ENCODE measurements at places on chromosomes 5 and 9.

GRCh38 chr9:74496819-74497747 is at the start of gene RORB:
TSS of gene RORB (plus strand) at chr9:74497335. CDS start at chr9:74497977, 642 bp downstream.
- DNase-seq, result peak; percentile 84

- DNase-seq, result no peak
Observed at GRCh38 chr9:69542058-69542457, 130.1 kb downstream of the APBA1 start.

DNA sequence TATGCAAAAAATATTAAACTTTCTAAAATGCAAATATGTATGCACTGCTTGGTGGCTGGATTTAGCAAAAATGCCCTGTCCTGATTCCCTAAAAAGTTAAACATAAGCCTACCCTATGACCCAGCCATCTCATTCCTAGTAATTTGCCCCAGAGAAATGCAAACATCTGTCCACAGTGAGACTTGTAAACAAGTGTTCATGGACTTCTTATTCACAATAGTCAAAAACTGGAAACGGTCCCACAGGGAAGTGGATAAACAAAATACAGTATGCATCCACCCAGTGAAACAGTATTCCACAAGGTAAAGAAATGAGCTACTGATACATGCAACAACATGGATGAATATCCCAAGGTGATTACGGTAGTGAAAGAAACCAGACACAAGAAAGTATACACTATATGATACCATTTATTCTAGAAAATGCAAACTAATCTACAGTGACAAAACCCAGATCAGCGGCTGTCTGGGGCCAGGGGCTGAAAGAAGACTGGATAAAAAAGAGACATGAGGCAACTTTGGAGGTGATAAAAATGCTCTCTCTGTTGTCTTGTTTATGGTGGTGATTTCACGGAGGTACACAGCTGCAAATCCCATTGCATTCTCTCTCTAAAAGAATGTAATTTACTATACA is 277.3 kb downstream of the GLIS3 start:
- no peak for DNase-seq

DNA sequence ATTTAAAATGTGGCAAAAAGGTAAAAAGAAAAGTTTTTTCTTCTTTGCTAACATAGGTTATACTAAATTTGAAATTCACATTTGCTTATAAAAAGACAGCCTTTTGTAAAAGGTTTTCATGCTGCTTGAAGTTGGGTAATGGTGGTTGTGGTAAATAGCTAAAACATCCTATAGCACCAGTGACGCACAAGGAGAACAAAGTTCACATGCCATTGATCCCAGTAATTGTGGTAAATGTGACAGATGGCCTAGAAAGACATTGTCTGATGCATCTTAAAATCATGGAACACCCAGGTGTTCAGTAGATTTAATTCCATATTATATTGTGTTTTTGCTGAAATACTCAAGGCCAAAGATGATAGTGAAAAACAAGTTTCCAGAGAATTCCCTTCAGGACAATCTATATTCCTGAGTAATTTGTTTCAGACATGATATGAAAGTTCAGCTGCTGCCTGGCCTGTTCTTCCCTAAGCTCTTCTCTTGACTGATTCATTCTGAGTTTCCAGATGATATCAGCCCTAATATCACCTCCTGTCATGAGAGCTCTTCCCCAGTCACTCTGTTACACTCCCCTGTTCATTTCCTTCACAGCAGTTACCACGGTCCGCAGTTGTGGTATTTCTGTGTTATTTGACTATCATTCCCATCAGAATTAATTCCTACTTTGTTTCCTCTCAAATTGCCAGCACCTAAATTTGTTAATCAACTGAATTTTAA is 4.6 kb upstream of the FBXL17 start:
- no peak for DNase-seq

DNA sequence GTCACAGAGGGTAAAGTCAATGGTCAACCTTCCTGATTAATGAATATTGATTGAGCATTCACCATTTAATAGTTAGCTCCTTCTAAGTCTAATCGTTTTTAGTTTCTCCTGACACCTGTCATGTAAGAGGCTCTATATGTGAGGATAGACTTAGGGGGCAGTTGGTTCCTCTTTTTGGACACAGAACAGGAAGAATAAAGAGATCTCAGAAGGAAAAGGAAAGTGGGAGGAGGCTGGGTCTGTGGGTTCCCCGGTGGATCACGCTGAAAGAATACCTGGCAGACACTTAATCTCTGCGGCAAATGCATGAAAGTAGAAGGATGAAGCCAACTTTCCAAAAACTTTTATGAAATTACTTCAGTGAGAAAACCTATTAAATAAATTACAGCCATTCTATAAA is 98.4 kb downstream of the PDE4D start:
- no peak for DNase-seq

DNA sequence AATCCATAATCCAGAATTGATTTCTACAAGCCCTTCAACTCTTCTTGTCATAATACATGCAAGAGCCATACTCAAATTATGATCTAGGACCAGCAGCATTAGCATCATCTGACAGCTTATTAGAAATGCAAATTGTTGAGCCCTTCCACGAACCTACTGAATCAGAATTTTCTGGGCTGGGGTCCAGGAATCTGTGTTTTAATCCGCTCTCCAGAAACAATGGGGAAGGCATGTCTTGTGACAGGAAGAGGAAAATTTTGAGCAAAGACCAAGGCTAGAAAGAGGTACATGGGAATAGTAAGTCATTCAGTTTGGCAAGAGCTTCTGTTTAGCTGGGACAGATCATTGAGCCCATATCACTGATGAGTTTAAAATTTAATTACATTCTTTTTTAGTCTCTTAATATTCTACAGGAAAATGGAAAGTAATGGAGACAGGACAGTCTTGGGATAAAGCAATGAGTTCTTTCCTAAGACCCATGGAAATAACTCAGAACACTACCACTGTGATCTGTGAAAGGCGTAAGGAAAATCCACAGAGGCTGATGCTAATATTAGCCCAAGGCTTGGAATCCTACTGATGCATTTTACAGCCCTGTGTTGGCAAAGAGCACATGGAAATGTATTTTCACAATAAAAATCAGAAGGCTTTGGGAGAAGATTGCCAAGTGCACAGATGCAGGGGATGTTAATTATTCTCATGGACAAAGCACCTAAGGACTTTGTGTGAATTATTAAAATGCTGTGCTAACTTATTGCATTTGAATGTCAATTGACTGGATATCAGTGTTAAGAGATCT is 73.7 kb upstream of the STK32A start:
- DNase-seq, result no peak

DNA sequence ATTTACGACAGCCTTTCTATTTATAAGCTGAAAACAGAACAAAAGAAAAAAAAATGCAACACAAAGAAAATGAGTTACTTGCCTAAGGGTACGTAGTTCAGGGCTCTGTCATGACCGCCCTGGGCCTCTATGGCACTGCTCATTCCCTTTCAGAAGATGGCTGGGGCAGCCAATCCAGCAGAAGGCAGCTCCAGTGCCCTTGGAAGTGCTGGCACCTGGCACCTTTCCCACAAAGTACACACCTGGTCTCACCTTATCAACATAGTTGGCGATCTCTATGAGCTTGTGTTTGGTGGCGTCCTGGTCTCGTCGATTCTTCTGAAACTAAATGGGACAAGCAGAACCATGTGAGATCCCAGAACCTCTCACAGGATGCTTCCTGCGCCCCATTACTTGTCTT is 53.2 kb downstream of the NIPAL4 start:
- no peak for DNase-seq

DNA sequence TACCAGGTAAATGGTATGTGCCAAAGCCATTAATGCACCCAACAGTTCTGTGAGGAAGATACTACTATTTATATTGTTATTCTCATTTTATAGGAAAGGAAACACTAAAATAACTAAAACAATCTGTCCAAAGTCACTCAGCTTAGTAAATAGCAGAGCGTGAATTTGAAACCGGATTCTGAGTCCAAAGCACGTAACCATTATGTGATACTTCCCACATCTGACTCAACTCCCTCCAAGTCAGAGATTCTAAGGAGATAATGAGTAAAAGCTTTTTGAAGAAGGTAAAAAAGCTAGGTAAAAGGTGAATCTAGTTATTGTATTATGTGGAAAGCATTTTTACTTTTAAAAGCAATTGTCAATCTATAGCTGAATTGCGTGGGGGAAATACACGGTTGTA is 208.9 kb downstream of the PBX3 start:
- no peak for DNase-seq

- no peak for DNase-seq
Observed at GRCh38 chr5:152994033-152994680, 496.3 kb upstream of the GRIA1 start.

- DNase-seq, result no peak
Observed at GRCh38 chr5:32785611-32786254, 74.6 kb downstream of the NPR3 start.

GRCh38 chr5:40841068-40841805 is at the start of gene CARD6:
TSS of gene CARD6 (plus strand) at chr5:40841367. CDS start at chr5:40841383, 16 bp downstream.
- DNase-seq, result no peak

- peak; percentile 53 for DNase-seq
Observed at GRCh38 chr5:147671365-147671764, 111.2 kb downstream of the JAKMIP2 start.

DNA sequence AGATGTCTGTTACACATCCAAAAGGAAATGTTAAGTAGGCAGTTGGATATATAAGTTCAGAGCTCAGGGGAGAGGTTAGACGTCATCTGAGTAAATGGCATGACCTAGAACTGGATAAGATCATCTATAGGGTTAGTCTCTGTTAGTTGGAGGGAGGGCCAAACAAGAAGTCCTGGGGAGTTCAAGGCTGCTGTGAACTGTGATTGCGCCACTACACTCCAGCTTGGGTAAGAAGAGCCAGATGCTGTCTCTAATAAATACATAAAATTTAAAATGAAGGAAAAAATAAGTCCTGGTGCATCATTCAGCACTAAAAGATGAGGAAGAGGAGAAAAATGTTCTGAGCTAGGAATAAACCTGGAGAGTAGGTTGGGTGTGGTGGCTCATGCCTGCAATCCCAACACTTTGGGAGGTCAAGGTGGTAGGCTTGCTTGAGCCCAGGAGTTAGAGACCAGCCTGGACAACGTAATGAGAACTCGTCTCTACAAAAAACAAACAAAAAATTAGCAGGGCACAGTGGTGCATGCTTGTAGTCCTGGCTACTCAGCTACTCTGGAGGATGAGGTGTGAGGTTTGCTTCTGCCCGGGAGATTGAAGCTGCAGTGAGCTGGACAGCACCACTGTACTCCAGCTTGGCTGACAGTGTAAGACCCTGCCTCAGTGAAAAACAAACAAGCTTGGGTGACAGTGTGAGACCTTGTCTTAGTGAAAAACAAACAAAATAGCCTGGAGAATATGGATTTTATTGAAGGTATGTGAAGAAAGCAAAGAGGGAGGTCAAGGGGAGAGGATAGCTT is 123.6 kb downstream of the ACTBL2 start:
- DNase-seq, result no peak

- peak; percentile 23 for DNase-seq
Observed at GRCh38 chr5:180486636-180487149, 7.5 kb upstream of the CNOT6 start.

GRCh38 chr5:145931718-145932117 is 4.7 kb upstream of the SH3RF2 start:
- DNase-seq, result no peak

DNA sequence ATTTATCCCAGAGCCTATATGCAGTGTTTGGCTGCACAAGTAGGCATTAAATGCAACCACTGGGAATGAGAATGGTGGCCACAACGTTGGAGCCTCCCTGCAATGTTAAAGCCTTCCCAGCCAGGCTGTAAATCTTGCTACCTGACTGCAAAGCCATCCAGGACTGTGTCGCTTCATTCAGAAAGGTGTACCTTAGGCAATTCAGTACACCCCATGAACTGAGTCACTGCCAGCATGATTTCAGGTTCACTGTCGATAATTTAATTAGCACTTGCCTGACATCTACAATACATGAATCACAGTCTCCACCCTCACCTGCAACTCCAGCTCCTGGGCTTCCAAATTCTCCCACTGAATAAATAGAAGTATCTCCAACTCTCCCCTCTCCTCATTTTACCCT is 108.4 kb downstream of the SLIT3 start:
- DNase-seq, result no peak

DNA sequence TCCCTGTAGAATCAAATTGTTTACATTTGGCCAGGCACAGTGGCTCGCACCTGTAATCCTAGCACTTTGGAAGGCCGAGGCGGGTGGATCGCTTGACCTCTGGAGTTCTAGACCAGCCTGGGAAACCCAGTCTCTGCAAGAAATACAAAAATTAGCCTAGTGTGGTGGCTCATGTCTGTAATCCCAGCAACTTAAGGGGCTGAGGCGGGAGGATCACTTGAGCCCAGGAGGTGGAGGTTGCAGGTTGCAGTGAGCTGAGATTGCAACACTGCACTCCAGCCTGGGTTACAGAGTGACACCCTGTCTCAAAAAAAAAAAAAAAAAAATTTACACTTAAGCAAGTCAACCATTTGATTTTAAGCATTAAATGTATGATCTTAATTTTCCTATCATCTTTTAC is 17.5 kb upstream of the IQGAP2 start:
- DNase-seq, result no peak

GRCh38 chr5:134551901-134552300 is 26.4 kb downstream of the JADE2 start:
- peak; percentile 74 for DNase-seq

DNA sequence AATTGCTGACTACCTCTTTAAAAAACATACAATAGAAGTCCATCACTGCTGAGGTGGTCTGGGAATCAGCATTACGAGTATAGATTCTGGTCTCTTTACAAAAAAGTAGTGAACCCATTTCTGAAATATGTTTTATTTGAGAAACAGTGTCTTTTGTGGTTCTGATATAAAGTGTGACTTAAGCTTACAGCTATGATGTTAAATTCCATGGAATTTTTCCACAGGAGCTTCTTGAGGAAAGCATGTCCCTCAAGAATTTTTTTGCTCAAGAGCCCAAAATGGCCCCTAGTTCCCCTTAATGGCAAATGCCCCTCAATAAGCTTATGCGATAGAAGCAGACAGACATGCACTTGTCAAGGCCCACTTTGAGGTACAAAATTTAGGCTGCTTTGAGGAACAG is 265.7 kb downstream of the FAM170A start:
- no peak for DNase-seq

GRCh38 chr9:73327149-73327548 is 175.5 kb downstream of the ANXA1 start:
- no peak for DNase-seq

DNA sequence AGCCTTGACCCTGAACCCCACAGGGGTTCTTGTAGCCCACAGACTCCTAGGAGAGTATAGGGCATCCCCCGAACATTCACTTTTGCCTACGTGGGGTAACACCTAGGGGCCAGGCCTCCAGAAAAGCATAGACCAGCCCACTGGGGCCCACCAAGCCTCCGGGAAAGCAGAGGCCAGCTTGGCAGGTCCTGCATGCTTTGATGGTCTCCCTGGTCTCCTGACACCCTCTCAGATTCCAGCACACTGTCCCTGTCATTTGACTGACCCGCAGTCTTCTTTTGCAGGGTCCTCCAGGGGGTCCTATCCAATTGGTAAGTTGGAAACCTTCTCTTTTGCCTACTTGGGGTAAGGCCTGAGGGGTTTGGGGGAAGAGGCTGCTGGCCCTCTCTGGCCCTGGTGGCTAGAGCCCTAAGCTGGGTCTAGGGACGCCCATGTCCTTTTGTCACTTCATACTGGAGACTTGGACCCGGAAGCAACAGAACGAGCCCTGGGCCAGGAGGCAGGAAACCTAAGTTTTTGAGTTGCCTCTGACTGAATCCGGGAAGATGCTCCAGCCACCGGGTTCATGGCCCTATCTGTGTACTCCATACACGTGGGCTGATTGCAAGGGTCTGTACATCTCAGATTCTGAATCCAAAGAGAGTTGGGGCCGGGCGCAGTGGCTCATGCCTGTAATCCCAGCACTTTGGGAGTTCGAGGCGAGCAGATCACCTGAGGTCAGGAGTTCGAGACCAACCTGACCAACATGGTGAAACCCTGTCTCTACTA is 20.9 kb upstream of the ORM1 start:
- DNase-seq, result peak; percentile 44
